ENCODE measurements at places on chromosomes 12 and 14. TPM values are rescaled to one million over a fixed set of nuclear protein-coding genes. Genes with fewer than 3 reads are reported as not detected.

DNA sequence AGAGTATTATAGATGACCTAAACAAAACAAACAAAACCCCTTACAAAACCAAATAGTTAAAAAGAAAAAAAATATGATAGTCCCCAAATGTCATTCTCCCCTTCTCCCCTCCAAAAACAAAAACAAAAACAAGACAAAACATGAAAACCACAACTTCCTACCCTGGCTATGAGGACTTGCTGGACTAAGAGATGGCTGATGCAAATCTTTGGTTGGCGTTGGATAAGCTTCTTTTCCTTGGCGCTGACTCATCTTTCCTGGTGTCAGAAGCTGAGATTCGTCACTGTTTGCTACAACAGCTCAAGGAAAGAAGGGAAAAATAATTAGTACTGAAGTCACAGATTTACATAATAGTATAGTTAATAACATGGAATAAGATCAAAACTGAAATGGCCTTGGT lies 102.5 kb upstream of the BBS10 start:
- no peak for DNase-seq

- no peak for DNase-seq
These were observed 13.5 kb downstream of the DGLUCY start for GRCh38 chr14:91127401-91127801.

- peak; percentile 18 for DNase-seq
These were observed 32.7 kb downstream of the DIP2B start for GRCh38 chr12:50537538-50537919.

Gene KRT77
- not detected for total RNA-seq

All from neural progenitor cell (in vitro differentiated cells).